ENCODE measurements at places on chromosomes 3 and 15.

DNA sequence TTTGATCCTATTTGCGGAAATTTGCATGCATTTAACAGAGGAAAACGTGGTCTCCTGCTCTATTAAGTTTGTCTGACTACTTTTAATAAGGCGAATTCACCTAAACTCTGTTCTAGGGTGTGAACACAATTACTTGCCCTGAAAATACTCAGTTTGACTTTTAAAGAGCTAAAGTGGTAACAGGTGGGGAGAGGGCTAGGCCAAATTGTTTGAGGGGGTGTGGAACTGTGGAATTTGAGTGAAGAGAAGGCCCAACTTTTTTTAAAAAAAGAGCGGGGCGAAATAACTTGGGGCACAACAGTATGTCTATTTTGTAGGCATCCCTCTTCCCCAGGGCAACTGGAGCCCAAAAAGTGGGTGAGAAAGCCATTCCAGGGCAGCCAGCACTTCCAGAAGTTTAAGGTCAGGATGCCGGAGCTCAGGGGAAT, 580 bp upstream of the FXR1 start:
- no peak for DNase-seq

DNA sequence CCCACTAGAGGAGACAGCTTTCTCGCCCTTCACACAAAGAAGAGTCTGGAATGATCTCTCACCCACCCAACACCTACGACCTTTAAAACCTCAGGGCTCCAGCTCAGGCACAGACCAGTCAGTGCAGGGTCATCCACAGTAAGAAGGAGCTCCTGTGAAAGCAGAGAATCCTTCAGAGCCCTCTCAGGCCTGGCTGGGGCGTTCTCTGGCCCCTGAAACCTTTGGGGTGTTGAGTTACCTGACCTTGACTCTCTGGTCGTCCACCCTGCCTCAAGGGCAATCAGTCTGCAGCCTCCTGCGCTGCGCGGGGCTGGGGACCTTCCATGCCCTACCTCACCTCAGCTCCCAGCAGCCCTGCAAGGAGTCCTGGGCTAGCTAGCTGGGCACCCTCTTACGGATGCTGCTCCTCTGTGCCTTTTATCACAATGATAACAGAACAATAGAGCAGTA, 106.2 kb downstream of the ADCY5 start:
- no peak for DNase-seq

- DNase-seq, result no peak
These were observed 97.3 kb downstream of the MBNL1 start for GRCh38 chr3:152365766-152366593.

DNA sequence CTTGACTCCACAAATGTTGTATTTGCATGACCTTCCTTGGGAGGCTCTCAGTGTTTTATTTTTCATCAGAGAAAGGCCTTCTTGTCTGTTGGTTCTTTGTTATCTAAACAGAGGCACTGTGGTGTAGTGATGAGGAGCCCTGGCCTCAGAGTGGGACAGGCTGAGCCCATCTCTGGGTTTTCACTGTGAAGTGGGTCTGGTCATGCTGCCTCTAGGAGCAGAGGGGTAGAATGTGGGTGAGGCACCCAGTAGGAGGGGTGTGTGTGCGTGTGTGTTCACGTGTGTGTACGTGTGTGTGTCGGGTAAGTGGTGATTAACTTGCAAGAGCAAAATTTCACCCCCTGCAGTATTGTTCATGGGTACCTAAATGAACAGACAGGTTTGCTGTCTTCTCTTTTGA, 14.4 kb downstream of the KLF13 start:
- no peak for DNase-seq

DNA sequence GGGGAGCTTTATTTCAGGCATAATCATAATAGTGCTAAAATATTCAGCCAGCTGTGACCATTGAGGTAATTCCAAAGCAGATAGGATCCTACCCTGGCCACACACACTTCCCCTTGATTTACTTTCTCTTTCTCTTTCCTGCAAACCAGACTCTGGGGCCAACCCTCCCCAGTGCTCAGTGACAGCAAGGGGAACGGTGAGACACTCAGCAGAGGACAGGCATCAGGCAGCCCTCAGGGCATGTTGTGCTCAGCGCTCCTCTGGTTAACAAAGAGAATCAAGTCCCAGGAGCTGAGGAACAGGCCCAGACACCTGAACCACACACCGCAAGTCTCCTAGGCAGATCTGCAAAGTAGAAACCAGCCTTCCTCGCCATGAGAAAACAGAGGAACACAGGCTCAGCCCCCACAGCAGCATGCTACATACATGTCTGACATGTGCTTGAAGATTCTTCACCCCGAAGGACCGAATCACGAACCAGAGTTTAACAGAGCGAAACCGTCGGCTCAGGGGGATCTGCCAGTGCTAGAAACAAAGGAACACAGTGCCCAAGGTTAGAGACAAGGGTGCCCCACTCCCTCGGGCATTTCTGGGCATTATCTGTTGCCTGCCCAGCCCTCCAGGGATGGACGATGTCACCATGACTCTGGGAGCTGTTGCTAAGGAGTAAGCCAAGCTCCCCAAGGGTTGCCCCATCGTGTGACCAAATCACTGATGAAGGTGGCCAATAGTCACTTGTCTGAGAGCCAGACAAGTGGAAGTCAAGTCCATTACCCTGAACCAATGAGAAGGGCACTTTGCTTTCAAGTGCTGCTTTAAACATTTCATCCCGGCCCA, 17.5 kb downstream of the HDC start:
- DNase-seq, result no peak

GRCh38 chr3:142787719-142788118, 63.9 kb downstream of the TRPC1 start:
- DNase-seq, result no peak

- no peak for DNase-seq
These were observed 518.7 kb downstream of the MCTP2 start for GRCh38 chr15:94749811-94750617.

- DNase-seq, result no peak
These were observed 21.9 kb downstream of the LSAMP start for GRCh38 chr3:116423374-116423773.

GRCh38 chr3:1381647-1382036, 288.8 kb downstream of the CNTN6 start:
- no peak for DNase-seq

- no peak for DNase-seq
These were observed 95.2 kb downstream of the CHSY1 start for GRCh38 chr15:101156509-101157159.

DNA sequence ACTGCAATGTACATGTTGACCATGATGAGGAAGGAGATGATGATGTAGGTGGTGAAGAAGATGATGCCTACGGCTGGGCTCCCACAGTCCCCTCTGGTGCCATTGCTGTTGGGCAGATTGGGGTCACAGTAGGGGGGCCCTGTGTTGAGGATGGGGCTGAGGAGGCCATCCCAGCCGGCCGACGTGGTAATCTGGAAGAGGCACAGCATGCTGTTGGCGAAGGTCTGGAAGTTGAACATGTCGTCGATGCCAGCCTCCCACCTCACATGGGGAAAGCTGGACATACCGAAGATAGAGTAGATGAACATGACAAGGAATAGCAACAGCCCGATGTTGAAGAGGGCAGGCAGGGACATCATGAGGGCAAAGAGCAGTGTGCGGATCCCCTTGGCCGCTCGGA, 48.6 kb upstream of the SCN5A start:
- DNase-seq, result no peak

GRCh38 chr3:108088146-108088545, 2.7 kb downstream of the CD47 start:
- no peak for DNase-seq

GRCh38 chr15:83036253-83036652, 24.8 kb upstream of the C15orf40 start:
- DNase-seq, result no peak

- peak; percentile 59 for DNase-seq
These were observed at the start of gene P4HTM for GRCh38 chr3:48989796-48990635. Gene P4HTM (plus strand): TSS chr3:48990241. CDS start chr3:48990257, 16 bp downstream.

GRCh38 chr3:46163556-46164041, 44.5 kb downstream of the CCR1 start:
- DNase-seq, result no peak

- DNase-seq, result no peak
These were observed 55.6 kb upstream of the ACAN start for GRCh38 chr15:88747631-88748030.

- DNase-seq, result no peak
These were observed 76.2 kb downstream of the CCK start for GRCh38 chr3:42189736-42190135.

DNA sequence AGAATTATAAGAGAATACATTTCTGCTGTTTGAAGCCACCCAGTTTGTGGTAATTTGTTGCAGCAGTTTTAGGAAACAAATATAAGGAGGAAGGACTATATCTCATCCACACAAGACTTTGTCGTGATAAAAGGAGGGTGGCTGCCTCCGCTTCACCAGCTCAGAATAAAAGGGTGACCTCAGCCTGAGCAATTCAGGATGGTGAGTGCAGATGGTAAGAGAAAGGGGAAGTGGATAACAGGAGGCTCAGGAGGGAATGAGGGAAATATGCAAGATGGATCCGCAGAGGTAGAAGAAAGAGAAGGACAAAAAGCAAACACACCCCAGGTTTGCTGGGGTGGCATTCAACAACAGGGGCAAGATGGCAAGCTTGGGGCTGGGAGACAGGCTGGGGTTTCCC, 108.1 kb upstream of the TNFAIP8L3 start:
- DNase-seq, result no peak

- DNase-seq, result no peak
These were observed 623.3 kb downstream of the PDCD6IP start for GRCh38 chr3:34421762-34422161.
